ENCODE measurements at places on chromosomes 5 and 9.

- DNase-seq: no peak
These were observed 7.0 kb upstream of the SYNPO start for GRCh38 chr5:150633429-150633828.

DNA sequence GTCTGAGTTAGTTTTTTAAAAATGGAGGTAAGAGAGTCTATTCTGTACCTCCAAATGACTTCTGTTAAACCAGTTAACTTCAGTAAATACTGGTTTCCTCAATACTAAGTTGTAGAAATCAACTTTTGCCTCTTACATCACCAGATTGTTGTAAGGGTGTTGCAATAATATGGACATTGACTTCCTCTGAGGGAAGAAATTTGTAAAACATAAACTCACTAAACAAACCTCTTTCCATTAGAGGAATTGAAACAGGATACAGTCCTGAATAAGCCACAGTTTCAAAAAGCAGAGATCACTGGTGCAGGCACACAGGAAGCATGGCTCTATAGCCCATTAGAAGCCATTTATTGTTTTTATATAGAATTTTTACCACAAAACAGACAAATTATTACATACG, 32.7 kb upstream of the SLCO6A1 start:
- no peak for DNase-seq

GRCh38 chr5:90113108-90113507, 296.4 kb downstream of the CETN3 start:
- DNase-seq: no peak

- DNase-seq: no peak
These were observed 58.3 kb downstream of the PIK3R1 start for GRCh38 chr5:68273717-68274409.

DNA sequence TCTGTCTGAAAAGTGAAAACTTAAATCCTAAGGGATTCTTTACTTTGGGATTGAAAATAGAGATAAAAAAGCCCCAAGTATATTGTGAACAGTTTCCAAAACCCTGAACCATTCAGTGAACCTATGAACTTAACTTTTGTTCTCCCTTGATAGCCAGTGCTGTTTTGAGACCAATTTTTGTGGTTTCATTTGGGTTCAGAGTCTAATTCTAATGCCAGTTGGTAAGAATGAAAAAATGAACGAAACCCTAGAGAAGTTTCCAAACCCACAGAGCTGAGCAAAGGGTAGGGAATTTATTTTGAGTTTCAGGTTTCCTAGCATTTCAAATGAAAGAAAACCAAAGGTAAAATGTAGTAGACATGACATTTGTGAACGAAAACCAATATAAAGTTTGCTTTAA, 1366.8 kb downstream of the EFNA5 start:
- no peak for DNase-seq

Data from SK-N-MC (cell line).